ENCODE measurements at places on chromosomes 16 and 17.
A peak's percentile ranks its signal among the peaks of the same experiment; 100 is the strongest.

- DNase-seq = peak; percentile 28
Observed at GRCh38 chr17:29613856-29614255, 8.9 kb downstream of the CORO6 start.

- no peak for DNase-seq
Observed at GRCh38 chr16:88878967-88879787, 12.7 kb upstream of the PABPN1L start.

- DNase-seq = no peak
Observed at GRCh38 chr17:13135506-13135905, 117.7 kb upstream of the ELAC2 start.

GRCh38 chr16:13478991-13479390, 441.0 kb upstream of the ERCC4 start:
- DNase-seq = no peak

- DNase-seq = no peak
Observed at GRCh38 chr16:21563676-21564075, 35.7 kb upstream of the METTL9 start.

DNA sequence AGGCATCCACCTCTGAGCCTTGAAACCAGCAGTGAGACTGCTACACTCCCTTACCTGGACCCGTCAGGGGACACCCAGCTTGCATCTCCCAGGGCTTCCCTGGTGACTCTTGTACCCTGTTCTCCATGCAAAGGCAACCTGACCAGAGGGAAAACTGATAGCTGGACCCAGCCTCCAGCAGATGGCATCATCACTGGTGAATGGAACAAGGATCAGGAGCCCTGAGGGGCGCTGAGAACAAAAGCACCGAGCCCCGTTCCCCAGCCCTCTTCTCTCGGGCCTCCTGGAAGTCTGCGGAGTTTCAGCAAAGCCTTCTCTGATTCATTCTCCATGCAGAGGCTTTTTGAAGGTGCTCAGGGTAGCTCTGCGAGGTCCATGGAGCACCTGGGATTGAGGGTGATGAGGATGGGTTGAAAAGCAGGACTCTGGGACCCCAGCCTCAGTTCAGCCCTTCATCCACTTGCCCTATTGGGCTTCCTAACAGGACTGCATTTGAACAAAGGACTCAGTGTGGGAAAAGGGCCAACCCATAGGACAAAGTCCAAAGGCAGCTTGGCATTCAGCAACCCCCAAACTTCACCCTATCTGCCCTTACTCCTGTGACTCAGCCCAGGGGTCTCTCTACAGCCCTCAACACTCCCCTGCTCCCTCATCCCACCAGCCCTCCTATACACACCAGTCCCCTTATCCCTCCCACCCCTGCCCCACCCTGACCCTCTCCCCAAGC, 45.0 kb upstream of the LHX1 start:
- DNase-seq = no peak

GRCh38 chr17:2883544-2884213, 87.4 kb downstream of the RAP1GAP2 start:
- DNase-seq = no peak

DNA sequence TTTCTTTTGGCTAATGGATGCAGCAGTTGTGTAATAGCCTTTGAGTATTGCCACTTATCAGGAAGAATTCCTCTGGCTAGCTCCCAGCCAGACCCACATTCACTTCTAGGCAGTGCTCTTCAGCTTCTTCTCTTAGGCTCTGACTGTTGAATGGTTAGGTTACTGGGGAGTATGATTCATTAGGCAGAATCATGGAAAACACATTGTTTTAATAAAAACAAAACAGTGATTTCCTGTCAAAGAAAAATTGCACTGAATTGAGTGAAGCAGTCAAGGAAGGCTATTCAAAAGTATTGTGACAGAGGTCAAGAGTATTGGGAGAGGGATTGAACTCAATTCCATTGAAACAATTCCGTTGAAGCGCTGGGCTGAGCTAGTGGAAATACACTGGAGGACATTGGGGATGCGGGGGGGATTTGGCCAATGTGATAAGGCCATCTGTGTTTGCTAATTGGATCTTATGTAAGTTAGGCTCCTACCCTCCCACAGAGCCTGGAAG, 68.0 kb downstream of the CNTNAP4 start:
- DNase-seq = peak; percentile 11

GRCh38 chr16:53372992-53373871, 61.0 kb upstream of the RBL2 start:
- peak; percentile 36 for DNase-seq

GRCh38 chr16:53745753-53746266, 41.9 kb downstream of the FTO start:
- DNase-seq = no peak

DNA sequence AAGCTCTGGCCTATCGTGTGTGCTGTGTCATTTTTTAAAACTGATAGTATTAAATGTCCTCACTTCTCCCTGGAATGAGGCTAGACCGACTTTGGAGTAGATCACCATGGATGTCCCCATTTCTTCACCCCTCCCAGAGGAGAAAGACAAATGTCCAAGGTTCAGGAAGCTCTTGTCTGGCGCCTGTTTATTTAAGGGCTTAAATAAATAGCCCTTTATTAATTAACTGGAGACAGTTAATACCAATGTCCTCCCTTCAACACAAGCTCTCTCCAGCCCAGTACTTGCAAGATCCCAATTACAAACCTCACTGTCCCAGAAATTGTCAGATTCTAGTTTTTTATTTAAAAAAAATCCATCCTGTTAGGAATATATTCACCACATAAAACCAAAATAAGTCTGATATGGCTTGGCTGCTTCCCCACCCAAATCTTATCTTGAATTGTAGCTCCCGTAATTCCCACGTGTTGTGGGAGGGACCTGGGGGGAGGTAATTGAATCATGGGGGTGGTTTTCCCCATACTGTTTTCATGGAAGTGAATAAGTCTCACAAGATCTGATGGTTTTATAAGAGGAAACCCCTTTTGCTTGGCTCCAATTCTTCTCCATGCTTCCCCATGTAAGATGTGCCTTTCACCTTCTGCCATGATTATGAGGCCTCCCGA, 344.4 kb downstream of the SHISA9 start:
- DNase-seq = no peak

GRCh38 chr16:85090873-85091521, 21.3 kb downstream of the CIBAR2 start:
- DNase-seq = peak; percentile 43

DNA sequence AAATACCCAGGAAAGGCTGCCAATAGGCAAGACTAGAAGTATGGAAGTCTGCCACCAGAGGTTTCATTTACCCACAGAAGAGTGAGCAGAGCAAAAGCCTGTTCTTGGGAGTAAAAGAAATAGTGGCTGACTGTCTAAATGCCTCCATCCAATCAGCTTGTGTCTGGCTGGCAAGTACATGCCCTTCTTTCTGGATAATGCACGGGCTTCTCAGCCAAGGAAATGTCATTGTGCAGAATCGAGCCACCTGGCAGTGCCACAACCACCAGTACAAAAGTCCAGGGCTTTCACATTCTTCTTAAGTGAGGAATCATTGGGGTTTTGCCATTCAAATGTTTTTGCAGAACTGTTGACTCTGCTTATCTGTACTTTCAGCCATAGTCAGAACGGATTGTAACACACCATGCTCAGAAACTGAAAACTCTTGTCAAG, 10.1 kb upstream of the ERCC4 start:
- peak; percentile 84 for DNase-seq

DNA sequence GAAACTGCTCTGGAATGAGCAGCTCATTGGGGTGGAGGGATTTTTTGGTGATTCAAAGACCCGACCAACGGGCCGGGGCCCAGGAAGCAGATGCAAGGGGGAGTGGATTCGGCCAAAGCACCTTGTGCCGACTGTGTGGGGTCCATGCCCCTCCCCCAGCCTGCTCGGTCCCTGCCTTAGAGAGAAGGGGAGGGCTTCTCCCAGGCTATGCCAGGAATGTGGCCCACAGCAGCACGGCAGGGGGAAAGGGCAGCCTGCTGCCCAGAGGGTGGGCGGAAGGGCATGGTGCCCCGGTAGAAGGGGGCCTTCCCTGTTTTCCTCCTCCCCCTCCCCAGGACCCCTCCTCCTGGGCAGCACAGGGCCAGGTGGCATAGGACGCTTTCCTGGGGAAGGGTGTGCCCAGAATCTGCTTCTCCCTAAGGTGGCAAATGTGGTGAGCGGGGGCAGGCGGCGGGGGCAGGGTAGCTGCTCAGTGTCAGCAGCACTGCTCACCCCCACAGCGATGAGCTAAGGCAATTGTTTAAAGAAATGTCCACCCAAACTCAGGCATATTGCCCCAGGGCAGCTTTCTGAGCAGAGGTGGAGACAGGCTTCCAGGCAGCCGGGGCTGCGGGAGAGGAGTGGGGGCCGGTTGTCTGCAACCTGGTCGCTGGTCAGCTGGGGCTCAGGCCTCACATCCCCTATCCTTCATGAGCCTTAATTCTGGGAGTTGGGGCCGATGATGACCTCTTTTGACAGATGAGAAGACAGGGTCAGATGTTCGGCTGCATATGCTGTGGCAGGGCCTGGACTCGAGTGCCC, 33.9 kb upstream of the MLKL start:
- DNase-seq = no peak

- no peak for DNase-seq
Observed at GRCh38 chr16:159136-159849, 6.5 kb upstream of the HBM start.

Measured in thyroid gland (tissue), 4 donors.